ENCODE measurements at places on chromosomes 12 and 14. TPM values are rescaled to one million over a fixed set of nuclear protein-coding genes. Genes with fewer than 3 reads are reported as not detected.

Gene PNP
- 40.2 TPM for polyA plus RNA-seq

Gene SYT1
- polyA plus RNA-seq = not detected

Gene TAS2R20
- polyA plus RNA-seq = 0.54 TPM

Gene EFS
- not detected for polyA plus RNA-seq

Gene KCNMB4
- 0.67 TPM for polyA plus RNA-seq

Gene MSRB3
- 1.9 TPM for polyA plus RNA-seq

Gene GPD1
- polyA plus RNA-seq = 3.7 TPM

Gene ABCC9
- polyA plus RNA-seq = not detected
